ENCODE measurements at places on chromosomes 4 and X. TPM values are rescaled to one million over a fixed set of nuclear protein-coding genes. Genes with fewer than 3 reads are reported as not detected.

- H3K4me3 ChIP-seq = no peak overlapping the region
- DNase-seq = no peak
- no peaks in the 10 kb centered on the region for H3K27me3 ChIP-seq
- no peaks in the 10 kb centered on the region for H3K4me1 ChIP-seq
These were observed 67.4 kb downstream of the ZNF827 start for GRCh38 chr4:145871209-145871608.

GRCh38 chrX:71650333-71650969 is 16.9 kb upstream of the LOC101059915 start:
- H3K27me3 ChIP-seq = no peaks in the 10 kb centered on the region
- no peak overlapping the region for H3K4me3 ChIP-seq
- no peaks in the 10 kb centered on the region for H3K4me1 ChIP-seq
- DNase-seq = peak; percentile 41
- H3K27ac ChIP-seq = no peak overlapping the region

DNA sequence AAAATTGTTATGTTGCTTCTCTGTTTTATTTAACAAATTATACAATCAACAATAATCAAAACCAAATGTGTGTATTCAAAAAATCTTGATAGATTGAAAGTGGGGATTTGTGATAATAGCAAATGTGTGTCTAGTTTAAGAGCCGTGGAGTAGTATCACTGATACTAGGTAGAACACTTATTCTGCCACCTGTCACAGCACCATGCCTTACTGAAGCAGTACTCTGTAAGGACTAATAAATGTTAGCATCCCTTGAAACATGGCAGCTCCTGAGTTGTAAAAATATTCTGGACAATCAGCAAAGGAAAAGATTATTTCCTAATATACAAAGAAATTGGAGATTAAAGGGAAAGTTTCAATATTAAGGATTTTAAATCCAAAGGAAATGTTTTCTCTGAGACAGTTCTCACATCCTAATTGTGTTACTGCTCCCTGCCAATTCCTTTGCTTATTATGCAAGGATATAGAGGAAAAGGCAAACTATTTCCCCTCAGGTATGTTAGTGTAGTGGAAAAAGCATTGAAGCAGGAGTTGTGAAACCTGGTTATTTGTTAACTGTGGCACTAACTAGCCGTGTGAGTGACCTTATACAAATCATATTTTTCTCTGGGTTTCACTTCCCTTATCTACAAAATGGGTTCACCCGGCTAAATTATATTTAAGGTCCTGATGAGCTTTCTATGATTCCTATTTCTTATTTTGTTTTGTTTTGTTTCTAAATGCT is 303.1 kb downstream of the ARHGAP24 start:
- peaks cover 9% of the 10 kb centered on the region for H3K4me1 ChIP-seq
- no peaks in the 10 kb centered on the region for H3K27me3 ChIP-seq
- H3K27ac ChIP-seq = no peak overlapping the region
- no peak for DNase-seq
- no peaks in the 10 kb centered on the region for H3K36me3 ChIP-seq

ANXA10 gene
- total RNA-seq = not detected

CNKSR2 gene
- total RNA-seq = 25.3 TPM

XK gene
- 3.0 TPM for total RNA-seq

GRCh38 chrX:104864296-104864695 is 298.3 kb downstream of the IL1RAPL2 start:
- no peaks in the 10 kb centered on the region for H3K27me3 ChIP-seq
- no peak overlapping the region for H3K4me3 ChIP-seq
- H3K4me1 ChIP-seq = no peaks in the 10 kb centered on the region
- no peaks in the 10 kb centered on the region for H3K36me3 ChIP-seq

- no peak for DNase-seq
- no peaks in the 10 kb centered on the region for H3K27me3 ChIP-seq
- H3K4me1 ChIP-seq = no peaks in the 10 kb centered on the region
- H3K4me3 ChIP-seq = no peak overlapping the region
- H3K27ac ChIP-seq = no peak overlapping the region
These were observed 31.4 kb upstream of the JAKMIP1 start for GRCh38 chr4:6231663-6232165.

SPP1 gene
- total RNA-seq = 0.12 TPM

DNA sequence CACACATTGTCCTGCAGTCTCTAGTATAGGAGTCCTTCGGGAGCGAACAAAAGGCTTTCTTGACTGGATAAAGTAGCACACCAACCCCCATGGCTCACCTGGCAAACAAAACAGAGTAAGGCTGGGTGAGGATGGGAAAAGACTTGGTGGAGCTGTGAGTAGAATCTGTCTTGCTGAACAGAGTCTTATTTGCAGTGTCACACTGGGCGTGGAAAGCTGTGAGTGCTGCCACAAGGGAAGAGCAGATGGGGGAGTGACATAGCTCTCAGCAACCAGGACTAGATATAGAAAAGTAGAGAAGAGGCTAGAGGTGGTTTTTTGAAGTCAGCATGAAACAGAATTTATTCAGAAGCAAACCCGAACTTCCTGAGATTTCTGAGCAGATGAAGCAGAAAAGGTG is 137.2 kb upstream of the ESX1 start:
- no peaks in the 10 kb centered on the region for H3K4me1 ChIP-seq
- H3K27ac ChIP-seq = no peak overlapping the region
- H3K4me3 ChIP-seq = no peak overlapping the region
- no peak for DNase-seq

DNA sequence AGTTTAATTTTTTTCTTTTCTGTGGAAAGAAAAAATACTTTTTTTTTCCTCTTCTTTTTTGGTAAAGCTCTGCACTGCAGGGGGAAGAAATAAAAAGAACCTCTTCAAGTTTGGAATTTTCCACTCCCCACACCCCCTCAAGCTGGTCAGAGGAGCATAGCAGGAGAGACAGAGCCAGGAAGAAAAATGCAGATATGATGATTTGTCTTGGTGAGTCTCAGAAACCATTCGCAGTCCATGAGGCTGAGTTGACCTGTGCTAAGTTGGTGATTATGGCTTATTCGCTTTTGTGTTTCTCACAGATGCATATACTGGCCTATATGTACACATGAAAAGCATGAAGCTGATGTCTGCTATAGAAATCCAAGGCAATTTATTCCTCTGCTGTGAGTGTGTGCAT is 205.9 kb downstream of the LDB2 start:
- H3K27me3 ChIP-seq = no peaks in the 10 kb centered on the region
- H3K27ac ChIP-seq = no peak overlapping the region

NCAPG gene
- 25.1 TPM for total RNA-seq

DNA sequence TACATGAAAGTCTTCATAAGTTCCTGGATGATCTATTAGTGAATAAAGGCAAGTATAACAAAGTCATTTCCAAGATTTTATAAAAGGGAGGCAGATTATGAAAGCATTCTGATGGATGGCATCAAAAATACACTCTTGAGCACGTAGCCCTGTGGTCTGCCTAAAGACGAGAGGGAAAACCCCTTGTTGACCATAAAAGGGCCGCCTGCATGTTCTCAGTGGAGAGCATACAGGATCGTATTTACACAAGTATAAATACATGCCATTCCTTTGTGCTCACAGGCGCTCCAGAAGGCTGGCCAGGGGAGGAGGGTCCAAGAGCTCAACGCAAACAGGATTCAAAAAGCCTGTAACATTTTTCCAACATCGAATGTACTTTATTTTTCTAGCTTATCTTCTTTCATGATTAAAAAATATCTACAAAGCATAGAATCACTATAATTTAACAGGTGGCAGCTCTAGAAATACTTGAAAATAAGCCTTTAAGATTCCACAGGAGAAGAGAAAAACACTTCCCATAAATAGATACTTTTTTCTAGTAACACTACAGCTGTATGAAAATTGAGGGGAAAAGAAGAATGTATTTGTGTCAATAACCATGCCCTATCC is 29.6 kb downstream of the PDGFC start:
- H3K27me3 ChIP-seq = no peaks in the 10 kb centered on the region
- DNase-seq = peak; percentile 89
- peaks cover 10% of the 10 kb centered on the region for H3K4me1 ChIP-seq
- no peak overlapping the region for H3K4me3 ChIP-seq
- no peaks in the 10 kb centered on the region for H3K36me3 ChIP-seq

DNA sequence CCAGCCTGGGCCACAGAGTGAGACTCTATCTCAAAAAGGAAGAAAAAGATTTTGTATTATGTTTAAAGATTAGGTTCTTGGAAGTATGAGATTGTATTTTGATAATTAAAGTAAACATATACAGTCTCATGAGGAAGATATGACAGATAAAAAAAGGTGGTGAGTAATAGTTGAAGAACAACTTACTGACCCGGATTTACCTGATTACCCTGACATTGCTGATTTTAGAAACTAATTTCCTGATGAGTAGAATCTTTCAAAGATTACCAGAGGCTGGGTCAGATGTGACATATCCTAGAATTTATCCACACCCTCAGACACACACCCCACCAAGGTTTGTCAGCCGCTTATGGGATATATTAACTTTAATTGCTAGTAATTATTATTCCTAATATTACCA is 9.5 kb downstream of the CDKL5 start:
- H3K36me3 ChIP-seq = no peaks in the 10 kb centered on the region
- H3K27ac ChIP-seq = no peak overlapping the region
- no peak for DNase-seq
- no peaks in the 10 kb centered on the region for H3K27me3 ChIP-seq

DNA sequence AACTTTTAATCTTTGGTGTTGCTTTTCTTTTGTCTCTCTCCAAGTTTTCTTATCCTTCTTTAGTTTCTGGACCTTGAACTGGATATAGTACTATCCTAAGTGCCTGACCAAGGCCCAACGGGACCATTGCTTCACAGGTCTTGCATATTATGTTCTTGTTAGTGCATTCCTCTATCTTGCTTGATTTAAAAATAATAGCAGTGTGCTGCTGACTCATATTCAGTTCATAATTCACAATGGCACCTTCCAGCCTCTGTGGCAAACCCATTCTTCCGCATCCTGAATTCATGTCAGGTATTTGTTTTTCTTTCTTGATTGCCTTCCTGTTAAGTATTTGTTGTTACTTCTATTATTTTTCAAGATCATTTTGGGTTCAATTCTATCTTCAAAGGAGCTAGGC is 197.1 kb upstream of the GIMD1 start:
- no peaks in the 10 kb centered on the region for H3K27me3 ChIP-seq
- no peak for DNase-seq
- H3K4me3 ChIP-seq = no peak overlapping the region
- no peak overlapping the region for H3K27ac ChIP-seq

GRCh38 chrX:78104447-78105176 is 564 bp downstream of the PGK1 start:
- no peaks in the 10 kb centered on the region for H3K27me3 ChIP-seq
- peak overlapping the region; percentile 84 for H3K4me3 ChIP-seq
- H3K27ac ChIP-seq = peak overlapping the region; percentile 82
- peaks cover 4% of the 10 kb centered on the region for H3K4me1 ChIP-seq
- H3K36me3 ChIP-seq = no peaks in the 10 kb centered on the region

- no peak overlapping the region for H3K27ac ChIP-seq
- no peak for DNase-seq
- H3K36me3 ChIP-seq = no peaks in the 10 kb centered on the region
- no peaks in the 10 kb centered on the region for H3K4me1 ChIP-seq
These were observed 98.9 kb upstream of the NPFFR2 start for GRCh38 chr4:71932941-71933340.

VSIG1 gene
- 0.07 TPM for total RNA-seq

GRCh38 chr4:108965472-108966076 is 202.7 kb upstream of the ETNPPL start:
- DNase-seq = no peak
- no peaks in the 10 kb centered on the region for H3K4me1 ChIP-seq
- H3K36me3 ChIP-seq = no peaks in the 10 kb centered on the region
- no peaks in the 10 kb centered on the region for H3K27me3 ChIP-seq

DNA sequence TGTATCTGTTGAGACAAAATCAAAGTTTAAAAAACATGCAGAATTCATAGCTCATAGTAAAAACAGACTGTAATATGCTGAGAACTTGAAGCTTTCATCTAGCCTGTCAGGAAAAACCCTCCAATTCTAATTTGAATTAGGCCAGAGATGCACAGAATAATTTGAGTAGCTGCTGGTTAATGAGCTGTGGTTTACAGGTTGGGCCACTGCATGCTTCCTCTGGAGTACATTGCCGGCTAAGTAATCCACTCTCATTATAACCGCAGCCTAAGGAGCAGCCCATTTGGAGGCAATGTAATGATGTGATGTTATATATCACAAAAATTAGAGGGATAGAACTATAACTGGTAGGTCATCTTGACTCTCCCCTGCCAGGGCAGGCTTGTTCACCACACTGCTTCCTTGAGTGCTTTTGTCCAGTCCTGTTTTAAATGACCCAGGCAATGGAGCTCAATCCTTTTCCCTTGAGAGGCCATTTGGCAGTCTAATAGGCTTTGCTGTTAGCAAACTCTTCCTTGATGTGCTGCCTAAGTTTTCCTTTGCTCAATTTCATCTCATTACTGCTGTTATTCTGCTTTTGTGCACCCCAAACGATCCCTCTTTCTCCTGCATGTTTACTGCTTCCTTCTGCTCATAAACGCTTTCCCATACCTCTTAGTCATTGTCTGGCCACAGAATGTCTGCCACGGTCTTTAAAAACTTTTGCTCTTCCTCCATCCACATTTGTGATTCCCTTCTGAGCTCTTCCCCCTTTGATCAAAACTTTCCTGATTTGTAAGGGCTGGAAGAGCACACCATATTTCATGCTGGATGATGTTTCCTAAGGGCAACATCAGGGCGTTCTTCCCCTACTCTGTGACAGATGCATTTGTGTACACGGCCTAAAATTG is 230.9 kb downstream of the C4orf33 start:
- DNase-seq = no peak
- H3K27ac ChIP-seq = no peak overlapping the region
- H3K27me3 ChIP-seq = no peaks in the 10 kb centered on the region
- H3K36me3 ChIP-seq = no peaks in the 10 kb centered on the region
- no peak overlapping the region for H3K4me3 ChIP-seq
- no peaks in the 10 kb centered on the region for H3K4me1 ChIP-seq

DNA sequence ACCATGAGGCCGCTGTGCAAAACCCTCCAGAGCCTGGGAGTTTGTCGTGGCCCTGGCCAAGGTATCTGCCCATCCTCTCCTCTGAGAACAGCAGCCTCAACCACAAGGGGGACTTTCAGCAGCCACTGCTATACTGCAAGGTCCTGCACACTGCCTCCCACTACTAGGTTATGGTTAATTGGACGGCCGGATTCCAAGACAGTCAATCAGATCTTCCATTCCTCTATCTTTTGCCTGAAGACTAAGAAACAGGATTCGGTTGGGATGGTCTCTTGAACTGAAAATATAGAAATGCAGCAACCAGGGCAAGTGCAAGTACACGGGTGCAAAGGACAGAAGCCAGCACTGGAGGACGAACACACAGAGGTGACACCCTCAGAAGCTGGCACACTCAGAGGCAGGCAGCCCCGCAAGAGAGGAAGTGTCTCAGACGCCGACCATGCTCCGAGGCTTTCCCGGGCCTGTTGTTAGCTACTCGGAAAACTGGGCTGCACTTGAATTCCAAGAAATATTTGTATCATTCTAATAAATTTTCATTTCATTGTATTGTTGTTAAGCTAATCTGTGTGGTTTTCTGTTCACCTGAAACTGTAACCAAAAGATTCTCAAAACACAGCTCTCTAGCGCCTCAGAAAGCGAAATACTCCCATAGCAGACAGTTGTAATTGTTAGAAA is 63.3 kb downstream of the AFAP1 start:
- DNase-seq = peak; percentile 33
- H3K27me3 ChIP-seq = no peaks in the 10 kb centered on the region
- peaks cover 32% of the 10 kb centered on the region for H3K4me1 ChIP-seq
- H3K36me3 ChIP-seq = no peaks in the 10 kb centered on the region

UNC5C gene
- 28.4 TPM for total RNA-seq

- H3K4me1 ChIP-seq = no peaks in the 10 kb centered on the region
- H3K27ac ChIP-seq = no peak overlapping the region
- no peaks in the 10 kb centered on the region for H3K27me3 ChIP-seq
These were observed 57.4 kb downstream of the NSD2 start for GRCh38 chr4:1928356-1929239.

GRCh38 chr4:151198748-151199147 is 78.2 kb upstream of the PRSS48 start:
- H3K4me1 ChIP-seq = peaks cover 19% of the 10 kb centered on the region
- no peaks in the 10 kb centered on the region for H3K27me3 ChIP-seq
- peak; percentile 78 for DNase-seq
- no peak overlapping the region for H3K27ac ChIP-seq
- no peaks in the 10 kb centered on the region for H3K36me3 ChIP-seq
- no peak overlapping the region for H3K4me3 ChIP-seq

REST gene
- total RNA-seq = 66.1 TPM
